ENCODE measurements at places on chromosomes 7 and 10.

DNA sequence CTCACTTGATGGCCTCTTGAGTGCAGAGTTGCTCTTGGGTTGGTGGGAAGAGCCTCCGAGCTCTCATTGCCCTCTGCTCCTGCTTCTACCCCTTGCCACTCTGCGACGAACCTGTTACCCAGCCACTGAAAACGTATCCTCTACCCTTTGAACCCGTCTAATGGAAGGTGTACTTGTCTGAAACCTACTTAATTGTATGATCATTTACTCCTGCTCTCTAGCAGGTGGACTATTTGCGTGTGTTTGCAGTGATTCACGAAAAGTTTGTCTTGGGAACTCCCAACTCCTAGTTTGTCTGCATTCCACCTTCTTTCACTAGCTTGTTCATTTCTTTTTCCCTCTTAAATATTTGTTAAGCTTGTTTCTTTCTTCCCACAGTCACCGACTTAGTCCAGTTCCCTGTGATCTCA lies 503 bp downstream of the CROT start:
- DNase-seq: no peak

- no peak for DNase-seq
These were observed 6.4 kb downstream of the KIAA1549 start for GRCh38 chr7:138974675-138975292.

GRCh38 chr7:85516675-85517074 lies 329.8 kb upstream of the SEMA3D start:
- no peak for DNase-seq

GRCh38 chr7:40538281-40538680 lies 403.5 kb downstream of the SUGCT start:
- no peak for DNase-seq

- DNase-seq: no peak
These were observed 80.6 kb downstream of the ZEB1 start for GRCh38 chr10:31399631-31400030.

GRCh38 chr7:96014617-96015016 lies 242.3 kb downstream of the DYNC1I1 start:
- no peak for DNase-seq

DNA sequence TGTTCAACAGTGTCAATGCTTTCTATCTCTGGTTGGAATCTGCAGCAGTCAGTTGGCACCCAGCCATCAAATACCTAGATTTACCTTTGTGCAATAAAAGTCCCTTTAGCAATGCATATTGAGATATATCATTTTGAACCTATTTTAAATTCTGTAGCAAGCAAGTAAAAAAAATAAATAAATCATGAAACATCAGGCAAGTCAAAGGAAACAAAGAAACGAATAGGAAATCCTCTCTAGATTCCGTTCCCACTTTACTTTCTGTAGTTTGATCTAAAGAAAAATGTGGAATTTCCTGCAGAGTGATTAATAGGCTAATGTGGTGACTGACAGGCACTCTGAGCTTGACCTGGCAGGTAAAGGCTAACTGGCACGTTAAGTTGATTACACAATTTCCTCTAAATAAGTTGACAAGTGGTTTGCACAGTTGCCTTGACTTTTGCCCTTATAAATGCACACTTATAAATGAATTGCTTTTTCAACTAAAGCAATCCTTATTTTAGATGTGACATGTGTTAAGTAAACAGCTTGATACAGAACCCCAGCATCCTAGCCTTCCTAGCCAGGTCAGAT lies 208.1 kb upstream of the TCF7L2 start:
- DNase-seq: no peak

GRCh38 chr10:104824380-104825006 lies 183.4 kb downstream of the SORCS3 start:
- peak; percentile 35 for DNase-seq

DNA sequence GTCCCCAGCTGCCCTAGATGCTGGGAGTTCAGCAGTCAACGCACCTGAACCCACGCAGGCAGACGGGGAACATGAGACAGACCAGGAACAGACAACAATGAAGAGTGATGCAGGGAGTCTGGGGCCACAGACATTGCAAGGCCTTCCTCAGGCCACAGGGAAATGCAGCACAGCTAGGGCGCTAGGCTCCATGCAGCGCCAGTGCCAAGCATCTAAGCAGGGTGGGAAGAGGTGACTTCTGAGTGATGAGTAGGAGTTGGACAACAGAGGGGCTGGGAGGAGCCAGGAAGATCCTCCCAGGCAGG lies 7.7 kb upstream of the RET start:
- DNase-seq: no peak

GRCh38 chr7:105643384-105643783 lies 62.1 kb upstream of the EFCAB10 start:
- DNase-seq: no peak

DNA sequence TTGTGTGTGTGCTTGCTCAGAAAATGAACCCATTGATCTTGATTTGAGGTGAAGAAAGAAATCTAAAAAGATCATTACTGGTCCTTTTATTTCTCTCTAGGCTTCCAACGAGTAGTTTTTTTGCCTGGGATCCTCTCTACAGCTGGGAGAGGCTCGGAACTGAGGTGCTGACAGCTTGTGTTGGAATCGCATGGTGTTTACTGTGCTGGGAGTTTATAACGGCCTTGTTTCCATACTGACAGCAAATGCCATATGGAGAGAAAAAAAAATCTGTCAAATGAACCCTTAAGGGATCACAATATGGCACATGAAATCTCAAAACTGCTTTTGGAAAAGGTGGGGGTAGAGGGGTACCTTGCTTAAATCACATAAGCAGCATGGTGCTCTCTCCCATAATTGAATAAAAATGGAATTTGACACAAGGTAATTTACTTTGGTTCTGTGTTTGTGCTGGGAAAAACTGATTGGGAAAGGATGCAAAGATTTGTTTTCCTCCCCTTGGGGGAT lies 165.0 kb downstream of the RGS10 start:
- DNase-seq: no peak

GRCh38 chr10:78600740-78601139 lies 468.0 kb upstream of the ZMIZ1 start:
- DNase-seq: no peak

DNA sequence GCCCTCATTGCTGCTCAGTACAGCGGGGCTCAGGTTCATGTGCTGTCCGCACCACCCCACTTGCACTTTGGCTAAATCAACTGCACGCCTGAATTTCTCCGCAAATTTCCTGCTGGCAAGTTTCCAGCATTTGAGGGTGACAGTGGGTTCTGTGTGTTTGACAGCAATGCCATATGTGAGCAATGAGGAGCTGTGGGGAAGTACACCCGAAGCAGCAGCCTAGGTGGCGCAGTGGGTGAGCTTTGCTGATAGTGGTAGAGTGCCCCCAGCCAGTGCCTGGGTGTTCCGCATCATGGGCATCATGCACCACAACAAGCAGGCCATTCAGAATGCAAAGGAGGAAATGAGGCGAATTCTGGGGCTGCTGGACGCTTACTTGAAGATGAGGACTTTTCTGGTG lies 103.9 kb upstream of the POT1 start:
- no peak for DNase-seq

GRCh38 chr7:131619336-131620305 lies 63.2 kb upstream of the PODXL start:
- DNase-seq: no peak

GRCh38 chr10:95531994-95532399 lies 29.2 kb downstream of the SORBS1 start:
- no peak for DNase-seq
